ENCODE measurements at places on chromosomes 6 and 20.

GRCh38 chr6:125815080-125815910 lies 24.5 kb downstream of the NCOA7 start:
- no peak for DNase-seq

GRCh38 chr6:7561153-7561964 lies 19.9 kb downstream of the DSP start:
- no peak for DNase-seq

GRCh38 chr20:37223053-37223452 lies 38.6 kb downstream of the GHRH start:
- peak; percentile 26 for DNase-seq

GRCh38 chr20:49888212-49889000 lies 26.9 kb downstream of the SPATA2 start:
- peak; percentile 84 for DNase-seq

GRCh38 chr6:112469306-112469705 lies 122.2 kb downstream of the RFPL4B start:
- DNase-seq = no peak

GRCh38 chr20:54938707-54939106 lies 463.3 kb downstream of the DOK5 start:
- no peak for DNase-seq

- no peak for DNase-seq
These were observed 12.7 kb downstream of the DYNLRB1 start for GRCh38 chr20:34528921-34529297.

GRCh38 chr6:111973118-111973761 lies 80.7 kb upstream of the CCN6 start:
- no peak for DNase-seq

DNA sequence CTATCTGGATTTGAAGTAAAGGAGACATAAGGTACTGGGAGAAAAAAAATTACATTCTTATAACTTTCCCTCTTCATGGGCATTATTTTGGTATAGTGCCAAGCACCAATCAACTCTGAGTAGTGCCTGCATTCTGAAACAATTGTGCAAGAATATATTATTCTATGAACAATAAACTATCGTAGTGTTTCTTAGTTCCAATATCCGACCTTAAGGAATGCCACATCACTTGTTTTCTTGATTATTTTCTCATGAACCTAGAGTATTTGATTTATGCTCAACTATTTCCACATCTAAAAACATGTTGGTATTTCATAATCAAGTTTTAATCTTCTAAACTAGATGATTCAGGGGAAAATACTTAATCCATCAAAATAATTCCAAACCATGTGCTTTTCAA lies 294.4 kb upstream of the TBX18 start:
- no peak for DNase-seq

DNA sequence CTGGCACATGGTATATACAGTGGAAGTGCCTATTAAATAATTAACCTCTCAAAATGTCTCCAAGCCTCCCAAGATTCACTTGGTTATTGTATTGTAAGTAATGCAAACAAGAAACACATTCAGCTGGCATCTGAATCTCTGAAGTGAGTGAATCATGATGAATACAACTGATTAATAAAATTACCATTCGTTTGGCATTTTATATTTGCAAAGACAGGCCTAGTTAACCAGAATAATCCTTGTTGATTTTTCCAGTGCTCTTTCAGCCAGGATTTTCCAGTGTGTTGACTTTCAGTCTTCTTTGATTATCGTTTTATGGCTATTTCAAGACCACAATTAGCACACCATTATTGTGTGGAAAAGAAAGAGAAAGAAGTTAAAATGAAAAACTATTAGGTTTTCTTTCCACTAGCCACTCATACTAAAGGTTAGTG lies 20.3 kb downstream of the SLC22A2 start:
- DNase-seq = no peak

DNA sequence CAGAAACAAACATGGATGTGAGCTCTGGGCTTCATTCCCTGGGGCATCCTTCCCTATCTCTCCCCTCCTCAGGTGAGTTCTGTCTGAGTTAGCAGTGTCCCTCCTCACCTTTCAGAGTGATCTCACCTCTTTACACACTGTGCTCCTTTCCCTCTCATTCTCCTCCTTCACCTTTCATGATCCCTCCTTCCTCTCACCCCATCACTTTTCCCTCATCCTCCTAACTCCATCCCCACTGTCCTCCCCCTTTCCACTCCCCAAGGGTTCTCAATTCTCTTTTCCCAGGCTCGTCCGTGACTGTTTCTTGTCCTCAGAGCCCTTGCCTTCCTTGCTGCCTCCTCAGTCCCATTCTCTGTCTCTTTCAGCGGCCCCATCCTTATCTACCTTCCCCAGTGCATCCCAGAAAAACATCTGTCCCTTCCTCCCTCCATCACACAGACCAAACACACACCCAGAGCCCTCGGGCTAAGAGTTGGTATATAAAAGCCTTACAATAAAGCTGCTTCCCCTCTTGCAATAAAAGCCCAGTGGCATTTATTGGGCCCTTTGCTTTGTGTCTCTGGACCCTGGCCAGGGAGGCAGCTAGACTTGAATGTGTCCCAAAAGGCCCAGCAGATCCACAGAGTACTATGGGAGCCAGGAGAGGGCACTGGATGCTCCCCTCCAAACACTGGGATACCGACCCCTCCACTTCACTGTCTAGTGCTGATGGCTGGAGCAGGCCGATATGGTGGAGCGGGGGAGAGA lies 1.9 kb downstream of the RNF39 start:
- peak; percentile 11 for DNase-seq

DNA sequence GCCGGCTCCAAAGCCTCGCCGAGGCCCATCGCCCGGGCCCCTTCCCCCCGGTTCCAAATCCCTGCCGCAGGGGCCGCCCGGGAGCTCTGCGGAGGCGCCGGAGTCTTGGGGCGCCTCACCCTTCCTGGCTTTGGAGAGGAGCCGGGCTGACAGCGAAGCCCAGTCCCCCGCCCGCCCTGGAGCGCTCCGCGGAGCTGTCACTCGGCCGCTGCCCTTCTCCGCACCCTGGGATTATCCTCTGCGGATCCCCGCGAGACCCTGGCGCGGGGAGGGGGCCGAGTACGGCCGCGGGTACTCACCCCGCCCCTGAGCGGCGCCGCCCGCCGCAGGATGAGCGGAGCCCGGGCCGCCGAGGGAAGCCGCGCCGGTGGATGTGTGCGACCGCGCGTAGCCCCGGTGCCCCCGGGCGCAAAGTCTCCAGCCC lies 343 bp downstream of the SNAP91 start:
- peak; percentile 18 for DNase-seq

GRCh38 chr6:149854532-149854931 lies 9.6 kb downstream of the LRP11 start:
- DNase-seq = no peak

DNA sequence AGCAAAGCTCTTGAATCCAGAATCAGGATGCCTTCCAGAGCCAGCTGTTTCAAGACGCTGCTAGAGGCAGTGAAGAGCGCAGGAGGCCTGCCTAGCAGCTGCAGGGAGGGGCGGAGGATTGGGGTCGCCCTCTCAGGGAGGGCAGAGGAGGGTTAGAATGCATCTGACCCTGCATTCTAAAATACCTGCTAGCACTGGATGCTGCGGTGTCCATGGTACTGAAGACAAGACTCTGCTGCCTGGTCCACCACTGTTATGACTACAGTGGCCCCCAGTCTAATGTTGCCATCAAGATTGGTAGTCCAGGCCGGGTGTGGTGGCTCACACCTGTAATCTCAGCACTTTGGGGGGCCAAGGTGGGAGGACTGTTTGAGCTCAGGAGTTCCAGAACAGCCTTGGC lies 193.7 kb upstream of the PROKR2 start:
- no peak for DNase-seq

- DNase-seq = no peak
These were observed 27.6 kb downstream of the HCK start for GRCh38 chr20:32079655-32080109.

- DNase-seq = no peak
These were observed 31.5 kb upstream of the FNDC1 start for GRCh38 chr6:159137676-159138075.

- DNase-seq = no peak
These were observed 160.0 kb downstream of the PKHD1 start for GRCh38 chr6:51927450-51927849.

GRCh38 chr6:151962246-151962846 lies 154.9 kb downstream of the ESR1 start:
- DNase-seq = no peak

DNA sequence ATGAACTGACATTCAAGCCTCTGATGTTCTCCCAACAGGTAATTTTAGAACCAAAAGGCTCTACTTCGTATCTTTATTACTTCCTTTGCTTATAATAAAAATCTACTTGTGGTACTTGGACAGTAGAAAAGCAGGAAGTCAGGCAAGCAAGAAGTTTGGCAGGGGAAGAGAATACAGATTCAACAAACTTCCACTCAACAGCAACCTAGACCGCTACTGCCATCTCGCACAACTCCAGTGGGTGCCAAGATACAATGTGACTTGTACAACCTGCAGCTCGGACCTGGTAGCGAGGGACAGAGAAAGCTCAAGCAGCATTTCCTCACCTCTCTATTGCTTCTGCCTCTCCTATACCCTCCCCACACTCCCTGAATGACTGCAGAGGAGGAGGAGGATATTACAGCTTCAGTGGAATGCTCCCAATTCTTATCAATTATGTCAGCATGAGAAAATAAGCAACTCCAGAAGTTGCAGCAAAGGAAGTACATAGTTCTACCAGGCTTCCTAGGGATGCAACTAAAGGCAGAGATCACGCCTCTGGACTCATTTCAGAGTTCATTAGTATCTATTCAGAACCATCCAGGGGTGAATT lies 76.5 kb downstream of the MBOAT1 start:
- no peak for DNase-seq

- DNase-seq = peak; percentile 65
These were observed 10.5 kb downstream of the SYTL3 start for GRCh38 chr6:158660333-158660754.

- no peak for DNase-seq
These were observed 31.2 kb upstream of the PDE7B start for GRCh38 chr6:135820340-135820739.

GRCh38 chr20:32179515-32179914 lies 28.0 kb downstream of the PLAGL2 start:
- no peak for DNase-seq

- DNase-seq = no peak
These were observed 93.3 kb downstream of the HS3ST5 start for GRCh38 chr6:114249522-114249921.

- no peak for DNase-seq
These were observed 600.4 kb downstream of the HTR1B start for GRCh38 chr6:76862936-76863335.

DNA sequence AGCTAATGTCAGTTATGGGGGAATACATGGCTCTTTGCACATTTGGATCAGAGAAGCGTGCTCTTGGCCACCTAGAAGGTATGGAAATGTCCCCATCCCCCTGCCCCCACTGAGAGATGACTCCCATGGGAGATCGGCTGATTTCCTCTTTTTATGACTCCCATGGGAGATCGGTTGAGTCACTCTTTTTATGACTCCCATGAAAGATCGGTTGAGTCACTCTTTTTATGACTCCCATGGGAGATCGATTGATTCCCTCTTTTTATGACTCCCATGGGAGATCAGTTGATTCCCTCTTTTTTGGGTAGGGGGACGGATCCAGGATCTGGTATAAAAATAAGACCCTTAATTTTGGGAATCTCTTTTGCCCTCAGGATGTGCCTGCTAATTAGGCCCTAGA lies 10.3 kb upstream of the TAAR9 start:
- no peak for DNase-seq

GRCh38 chr6:42128460-42129359 lies 13.7 kb downstream of the C6orf132 start:
- DNase-seq = no peak

GRCh38 chr6:11386323-11386722 lies 151.2 kb upstream of the TMEM170B start:
- peak; percentile 61 for DNase-seq

DNA sequence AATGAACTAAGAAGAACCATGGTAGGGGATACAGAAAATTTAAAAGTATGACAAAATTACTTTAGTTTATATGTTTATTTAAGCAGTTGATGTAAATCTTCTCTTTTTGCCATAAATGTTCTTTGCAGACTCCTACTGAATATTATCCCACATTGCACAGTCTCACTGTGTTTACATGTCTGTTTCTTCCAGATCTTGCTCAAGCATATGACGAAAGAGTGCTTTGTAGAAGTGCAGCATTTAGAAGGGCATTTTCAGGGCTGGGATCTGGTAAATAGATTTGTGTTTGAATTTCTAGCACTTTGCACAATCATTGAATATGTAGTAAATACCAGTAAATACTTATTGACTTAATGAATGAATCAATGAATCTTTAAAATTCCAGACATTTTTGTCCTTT lies 152.0 kb upstream of the EPHA7 start:
- DNase-seq = no peak

GRCh38 chr6:100435299-100435698 lies 29.4 kb downstream of the SIM1 start:
- no peak for DNase-seq

GRCh38 chr6:153183925-153184324 lies 52.8 kb upstream of the RGS17 start:
- no peak for DNase-seq

- no peak for DNase-seq
These were observed 82.8 kb downstream of the HMGCLL1 start for GRCh38 chr6:55496201-55496600.

DNA sequence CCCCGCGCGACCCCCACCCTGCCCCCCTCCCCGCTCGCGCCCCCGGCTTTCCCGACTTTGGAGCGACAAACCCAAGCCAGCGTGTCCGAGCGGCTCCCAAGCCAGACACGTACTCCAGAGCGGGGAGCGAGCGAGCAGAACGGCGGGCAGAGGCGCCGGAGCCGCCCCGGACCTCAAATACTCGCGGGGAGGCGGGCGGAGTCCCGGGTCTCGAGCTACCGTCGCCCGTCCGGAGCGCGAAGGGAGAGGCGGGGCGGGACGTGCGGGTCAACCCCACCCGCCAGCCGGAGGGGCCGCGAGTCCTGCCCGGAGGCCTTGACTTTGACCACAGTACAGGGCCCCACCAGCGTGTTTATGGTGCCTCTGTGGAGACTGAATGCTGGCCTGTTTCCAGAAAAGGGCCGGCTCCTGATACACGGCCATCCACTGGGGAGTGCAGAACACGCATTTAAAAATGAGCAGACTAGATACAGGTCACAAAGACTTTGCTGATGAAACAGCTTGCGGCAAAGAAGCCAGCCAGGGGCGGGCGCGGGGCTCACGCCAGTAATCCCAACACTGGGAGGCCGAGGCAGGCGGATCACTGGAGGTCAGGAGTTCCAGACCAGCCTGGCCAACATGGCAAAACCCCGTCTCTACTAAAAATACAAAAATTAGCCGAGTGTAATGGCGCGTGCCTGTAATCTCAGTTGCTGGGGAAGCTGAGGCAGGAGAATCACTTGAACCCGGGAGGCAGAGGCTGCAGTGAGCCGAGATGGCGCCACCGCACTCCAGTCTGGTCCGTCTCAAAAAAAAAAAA lies at the start of gene SERPINB6:
TSS of gene SERPINB6 (minus strand) at position 148 of the 799 bp plus-strand sequence. CDS start 12,235 bp downstream, outside the sequence.
- DNase-seq = peak; percentile 43

DNA sequence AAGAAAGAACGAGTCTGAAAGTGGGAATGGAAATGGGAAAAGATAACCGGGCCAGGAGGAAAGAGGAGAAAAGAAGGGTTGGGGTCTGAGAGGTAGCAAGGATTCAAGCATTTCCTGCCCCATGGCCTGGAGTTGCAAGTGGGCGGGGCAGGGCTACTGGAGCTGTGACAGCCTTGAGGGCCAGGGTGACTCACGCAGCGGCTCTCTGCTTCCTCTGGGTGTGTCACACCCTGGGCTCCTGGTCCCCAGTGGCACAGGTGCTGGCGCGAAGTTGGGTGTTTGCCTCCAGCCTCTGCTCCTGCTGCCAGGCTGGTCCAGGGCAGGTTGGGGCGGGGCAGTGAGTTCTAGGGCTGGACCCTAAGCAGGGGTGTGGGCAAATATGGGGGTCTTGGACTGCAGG lies 3.3 kb upstream of the ULBP3 start:
- no peak for DNase-seq

- peak; percentile 77 for DNase-seq
These were observed 11.9 kb downstream of the SLX4IP start for GRCh38 chr20:10447028-10447427.

- DNase-seq = no peak
These were observed 841.1 kb upstream of the MANEA start for GRCh38 chr6:94736236-94736635.
